Erythroblast (primary cell): ENCODE measurements at places on chromosomes 4 and X.

DNA sequence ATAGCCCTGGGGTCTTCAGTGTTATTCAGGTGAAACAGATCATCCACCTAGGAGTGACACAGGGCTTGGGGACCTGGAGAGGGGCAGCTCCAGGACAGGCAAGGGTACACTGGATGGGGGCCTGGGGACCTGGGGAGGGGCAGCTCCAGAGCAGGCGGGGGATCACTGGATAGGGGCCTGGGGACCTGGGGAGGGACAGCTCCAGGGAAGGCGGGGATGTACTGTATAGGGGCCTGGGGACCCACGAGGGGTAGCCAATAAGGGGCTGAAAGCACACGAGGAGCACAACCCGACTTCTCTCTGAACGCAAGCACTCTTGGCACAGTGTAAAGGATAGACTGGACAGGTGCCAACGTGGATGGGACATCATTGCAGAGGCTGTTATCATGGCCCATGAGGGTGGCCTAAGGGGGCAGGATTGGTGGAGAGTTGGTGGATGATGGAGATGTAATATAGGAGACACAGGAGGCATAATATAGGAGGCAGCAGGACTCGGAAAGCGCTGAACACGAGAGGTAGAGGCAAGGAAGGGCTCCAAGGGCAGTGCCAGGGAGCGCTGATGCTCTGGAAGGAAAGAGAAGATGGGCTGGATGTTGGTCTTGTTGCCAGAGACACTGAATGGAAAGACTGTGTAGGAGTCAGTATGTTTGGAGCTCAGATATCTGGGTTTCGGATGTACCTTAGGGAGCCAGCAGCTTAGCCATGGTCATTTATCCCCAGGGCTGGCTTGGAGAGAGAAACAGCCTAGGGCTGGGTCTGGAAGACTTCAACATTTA lies 37.9 kb upstream of the FGFBP2 start:
- DNase-seq: no peak

DNA sequence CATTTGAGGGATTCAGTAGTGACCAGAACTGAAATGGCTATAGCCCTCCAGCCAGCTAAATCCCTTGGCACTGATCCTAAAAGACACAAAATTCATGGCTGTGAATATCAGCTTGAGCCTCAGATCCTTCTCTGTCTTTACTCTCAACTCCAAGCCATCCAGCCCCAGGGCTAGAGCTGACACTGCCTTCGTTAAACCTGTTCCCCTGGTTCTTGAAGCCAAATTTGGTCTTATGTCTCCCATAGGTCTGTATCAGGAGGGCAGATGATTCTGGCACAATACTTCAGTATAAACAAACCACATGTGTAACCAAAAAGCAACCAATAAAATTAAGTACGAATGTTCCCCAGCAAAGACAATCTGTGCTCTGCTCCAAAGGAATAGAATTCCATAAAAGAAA lies 78.0 kb downstream of the ANOS1 start:
- DNase-seq: no peak

DNA sequence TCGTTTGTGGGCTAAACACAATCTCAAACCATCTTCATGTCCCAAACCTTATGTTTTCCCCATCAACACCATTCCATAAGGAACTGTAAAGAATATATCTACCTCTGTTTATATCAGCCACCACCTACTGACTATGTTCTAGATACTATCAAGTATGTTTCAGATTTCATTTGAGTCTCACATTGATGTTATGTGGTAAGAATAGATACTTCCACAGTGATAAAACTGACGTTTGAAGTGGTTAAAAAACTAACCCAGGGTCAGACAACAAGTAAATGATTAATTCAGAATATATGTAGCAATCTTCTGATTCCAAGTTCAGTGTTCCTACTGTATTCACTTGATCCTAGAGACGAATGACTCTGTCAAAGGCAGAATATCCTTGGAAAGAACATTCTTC lies 156.8 kb upstream of the RASGEF1B start:
- DNase-seq: no peak

DNA sequence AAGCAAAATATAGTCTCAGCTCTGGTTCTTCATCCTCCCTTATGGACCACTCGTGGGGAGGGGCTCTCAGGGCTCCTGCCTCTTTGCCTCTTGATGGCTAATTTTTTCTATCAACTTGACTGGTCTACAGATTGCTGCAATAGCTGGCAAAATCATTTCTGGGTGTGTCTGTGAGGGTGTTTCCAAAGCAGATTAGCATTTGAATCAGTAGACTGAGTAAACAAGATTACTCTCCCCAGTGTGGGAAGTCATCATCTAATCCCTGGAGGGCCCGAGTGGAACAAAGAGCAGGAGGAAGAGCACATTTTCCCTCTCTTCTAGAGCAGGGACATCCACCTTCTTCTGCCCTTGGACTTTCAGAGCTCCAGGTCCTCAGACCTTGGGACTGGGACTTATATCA lies 153.5 kb downstream of the STK32B start:
- no peak for DNase-seq

- DNase-seq: no peak
Measured at GRCh38 chr4:86569103-86569870, 24.8 kb upstream of the PTPN13 start.
